ENCODE measurements at places on chromosomes 12 and 14.

GRCh38 chr12:56954057-56954957 is 3.1 kb downstream of the RDH16 start:
- DNase-seq: no peak

GRCh38 chr12:113655919-113656318 is 184.2 kb upstream of the LHX5 start:
- no peak for DNase-seq

- DNase-seq: no peak
These were observed 202.0 kb downstream of the PPM1H start for GRCh38 chr12:62732861-62733427.

DNA sequence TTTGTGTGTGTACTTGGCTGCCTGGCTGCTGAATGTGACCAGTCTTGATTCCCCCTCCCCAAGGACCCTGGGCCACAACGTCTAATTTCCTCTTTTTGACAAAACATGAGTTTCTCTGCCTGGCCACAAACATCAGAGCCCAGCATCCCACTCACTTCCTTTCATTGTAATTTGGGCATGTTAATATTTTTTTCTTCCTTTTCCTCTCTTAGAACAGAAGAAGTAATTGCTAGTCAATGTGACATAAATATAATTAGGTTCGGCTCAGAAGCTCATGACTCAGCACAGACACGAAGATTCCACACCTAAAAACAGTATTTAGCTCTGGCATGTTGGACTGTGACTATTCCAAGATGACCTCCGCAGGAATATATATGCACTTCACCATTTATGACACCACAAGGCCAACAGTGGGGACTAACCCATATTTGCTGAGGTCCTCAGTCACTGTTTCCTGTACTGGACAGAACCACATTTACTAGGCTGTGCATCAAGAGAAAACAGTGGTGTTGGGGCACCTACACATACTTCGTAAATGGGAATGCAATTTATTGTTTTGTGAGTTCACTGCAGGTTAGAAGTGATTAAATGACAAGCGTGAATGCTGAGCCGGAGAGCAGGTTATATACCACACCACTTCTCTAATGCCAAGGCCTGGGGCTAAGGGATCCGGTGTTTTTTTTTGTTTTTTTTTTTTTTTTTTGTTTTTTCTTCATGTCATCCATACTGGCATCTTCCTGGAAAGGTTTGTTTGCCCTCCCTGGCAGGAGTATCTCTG is 4.2 kb downstream of the GSG1 start:
- no peak for DNase-seq

DNA sequence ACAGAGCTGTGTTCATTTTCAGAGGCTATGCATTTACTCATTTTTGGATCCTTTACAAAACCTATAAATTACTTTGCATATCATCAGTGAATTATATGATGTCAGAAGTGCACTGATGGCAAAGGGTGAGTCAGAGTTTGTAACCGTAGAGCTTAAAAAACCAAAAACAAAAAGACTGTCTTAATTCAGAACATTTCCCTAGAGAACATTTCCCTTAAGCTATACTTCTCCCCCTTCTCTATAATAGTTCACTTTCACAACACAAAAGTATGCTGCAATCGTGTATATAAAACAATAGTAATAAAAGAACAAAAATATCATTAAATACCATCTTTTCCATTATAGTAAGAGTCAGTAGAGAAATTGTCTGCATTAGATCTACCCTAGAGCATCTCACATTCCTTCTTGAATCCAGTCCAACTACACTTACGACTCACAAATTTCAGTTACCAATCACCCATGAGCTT is 934.9 kb downstream of the LRFN5 start:
- DNase-seq: no peak

DNA sequence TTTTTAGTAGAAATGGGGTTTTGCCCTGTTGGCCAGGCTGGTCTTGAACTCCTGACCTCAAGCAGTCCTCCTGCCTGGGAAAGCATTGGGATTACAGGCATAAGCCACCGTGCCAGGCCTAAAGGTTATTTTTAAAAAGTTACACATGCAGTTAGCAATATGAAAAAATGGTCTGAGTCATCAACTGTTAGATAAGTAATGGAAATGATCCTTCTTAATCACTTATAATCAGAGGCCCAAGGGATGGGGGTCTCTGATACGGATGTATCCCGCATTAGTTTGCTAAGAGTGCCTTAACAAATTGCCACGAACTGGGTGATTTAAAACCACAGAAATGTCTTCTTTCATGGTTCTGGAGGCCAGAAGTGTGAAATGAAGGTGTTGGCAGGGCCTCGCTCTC is 54.1 kb upstream of the FERMT2 start:
- DNase-seq: no peak

- no peak for DNase-seq
These were observed 46.1 kb upstream of the PTPRO start for GRCh38 chr12:15276088-15276698.

- no peak for DNase-seq
These were observed 212.5 kb downstream of the CRADD start for GRCh38 chr12:93889516-93890212.

GRCh38 chr12:66589095-66589494 is 89.8 kb downstream of the GRIP1 start:
- DNase-seq: no peak

DNA sequence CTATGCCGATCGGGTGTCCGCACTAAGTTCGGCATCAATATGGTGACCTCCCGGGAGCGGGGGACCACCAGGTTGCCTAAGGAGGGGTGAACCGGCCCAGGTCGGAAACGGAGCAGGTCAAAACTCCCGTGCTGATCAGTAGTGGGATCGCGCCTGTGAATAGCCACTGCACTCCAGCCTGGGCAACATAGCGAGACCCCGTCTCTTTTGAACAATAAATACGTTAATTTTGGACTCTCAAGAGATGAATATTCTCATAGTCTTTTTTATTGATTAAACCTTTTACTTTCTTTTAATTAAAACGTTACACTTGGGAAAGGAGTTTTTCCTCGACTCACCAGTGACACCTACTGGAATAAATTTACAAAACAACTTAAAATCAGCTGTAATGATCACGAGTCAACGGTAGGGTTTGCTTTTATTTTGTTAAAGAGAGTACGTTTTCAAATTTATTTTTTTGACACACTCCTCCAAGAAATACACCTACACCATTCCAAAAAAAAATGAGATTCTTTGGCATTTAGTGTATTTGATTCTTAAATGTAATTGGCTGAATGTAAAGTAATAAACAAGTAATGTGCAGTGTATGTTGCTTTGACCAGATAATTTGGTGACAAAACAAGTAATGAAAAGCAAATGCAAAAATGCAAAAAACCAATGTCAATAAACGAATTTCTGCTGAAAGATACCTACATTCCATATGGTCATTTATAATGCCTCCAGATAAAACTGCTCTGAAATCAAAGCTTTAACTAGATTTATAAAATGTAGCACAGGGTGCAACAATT is 687 bp upstream of the RPS29 start:
- DNase-seq: peak; percentile 40

DNA sequence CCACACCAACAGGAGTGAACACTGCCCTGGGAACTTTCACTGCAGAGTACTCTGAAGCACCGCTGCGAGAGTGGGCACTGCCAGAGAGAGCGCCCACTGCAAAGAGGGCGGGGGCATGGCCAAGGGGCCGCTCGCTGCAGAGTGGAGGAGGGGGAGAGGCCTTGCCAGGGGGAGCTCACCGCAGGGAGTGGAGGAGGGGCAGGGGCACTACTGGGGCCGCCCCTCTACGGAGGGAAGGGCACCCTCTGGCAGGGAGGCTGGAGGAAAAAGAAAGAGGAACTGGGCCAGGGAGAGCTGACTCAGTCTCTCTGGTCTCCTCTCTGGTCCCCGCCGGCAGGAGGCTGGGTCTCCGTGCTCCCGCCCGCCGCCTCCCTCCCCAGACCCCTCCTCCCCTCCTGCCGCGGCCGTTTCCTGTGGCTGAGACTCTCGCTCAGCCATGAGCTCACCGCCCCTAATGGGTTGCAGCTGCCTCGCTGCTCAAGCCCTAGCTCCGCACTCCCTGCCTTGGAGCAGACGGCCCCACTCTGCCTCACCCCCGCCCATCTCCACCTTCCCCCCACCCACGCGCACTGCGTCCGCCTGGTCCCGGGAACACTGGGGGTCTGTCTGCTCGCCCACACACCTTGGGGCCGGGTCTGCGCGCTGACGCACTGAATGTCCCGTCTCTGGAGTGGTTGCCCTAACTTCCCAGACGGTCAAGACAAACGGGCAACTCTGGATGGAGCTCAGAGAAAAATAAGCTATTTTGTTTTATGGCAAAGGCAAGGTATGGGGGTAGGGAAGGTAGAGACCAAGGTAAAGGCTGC is 1.3 kb downstream of the ARHGEF40 start:
- DNase-seq: peak; percentile 14

DNA sequence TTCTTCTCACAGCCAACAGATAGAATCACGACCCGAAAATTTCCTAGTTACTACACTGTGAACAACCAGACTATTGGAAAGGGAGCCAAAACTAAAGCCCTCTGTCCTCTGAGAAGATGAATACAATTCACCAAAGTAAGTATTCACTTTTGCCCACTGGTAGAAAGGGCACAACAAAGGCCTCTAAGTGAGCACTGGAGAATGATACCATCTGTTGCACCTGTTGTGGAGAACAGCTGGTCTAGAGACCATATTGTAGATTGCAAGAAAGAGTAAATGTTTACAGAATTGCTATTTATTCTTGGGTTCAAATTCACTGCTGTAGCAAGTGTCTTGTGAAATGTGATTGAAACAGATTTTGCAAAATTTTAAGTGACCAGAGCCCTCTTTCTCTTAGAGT is 46.9 kb upstream of the ANO6 start:
- no peak for DNase-seq

DNA sequence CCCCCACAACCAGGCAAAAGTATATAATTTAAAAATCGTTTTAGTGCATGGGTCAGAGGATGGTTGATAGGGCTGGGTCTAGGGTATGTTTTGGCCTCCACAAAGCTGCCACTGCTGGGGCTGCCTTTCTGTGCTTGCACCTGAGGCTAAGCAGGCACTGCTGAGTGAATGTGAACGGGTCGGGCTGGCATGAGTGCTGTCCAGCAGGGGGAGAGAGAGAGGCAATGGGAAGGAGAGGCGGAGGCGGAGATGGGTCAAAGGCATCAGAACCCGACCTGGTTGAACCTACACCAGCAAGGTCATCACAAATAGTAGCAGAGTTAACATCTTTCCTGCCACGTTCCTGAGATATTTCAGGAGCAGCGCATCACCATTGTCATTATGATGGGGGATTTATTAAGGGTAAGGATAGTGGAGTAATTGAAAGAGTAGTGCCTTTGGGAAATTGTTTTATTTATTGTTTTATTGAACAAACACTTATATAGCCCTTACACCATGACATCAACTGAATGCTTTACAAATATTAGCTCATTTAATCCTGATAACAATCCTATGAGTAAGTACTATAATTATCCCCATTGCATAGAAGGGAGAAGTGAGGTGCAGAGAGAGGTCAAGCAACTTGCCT is 5.8 kb upstream of the NRXN3 start:
- no peak for DNase-seq

GRCh38 chr12:56571121-56571520 is 49.5 kb downstream of the RBMS2 start:
- DNase-seq: no peak

GRCh38 chr12:105524961-105525360 is 194.5 kb downstream of the C12orf75 start:
- DNase-seq: no peak

DNA sequence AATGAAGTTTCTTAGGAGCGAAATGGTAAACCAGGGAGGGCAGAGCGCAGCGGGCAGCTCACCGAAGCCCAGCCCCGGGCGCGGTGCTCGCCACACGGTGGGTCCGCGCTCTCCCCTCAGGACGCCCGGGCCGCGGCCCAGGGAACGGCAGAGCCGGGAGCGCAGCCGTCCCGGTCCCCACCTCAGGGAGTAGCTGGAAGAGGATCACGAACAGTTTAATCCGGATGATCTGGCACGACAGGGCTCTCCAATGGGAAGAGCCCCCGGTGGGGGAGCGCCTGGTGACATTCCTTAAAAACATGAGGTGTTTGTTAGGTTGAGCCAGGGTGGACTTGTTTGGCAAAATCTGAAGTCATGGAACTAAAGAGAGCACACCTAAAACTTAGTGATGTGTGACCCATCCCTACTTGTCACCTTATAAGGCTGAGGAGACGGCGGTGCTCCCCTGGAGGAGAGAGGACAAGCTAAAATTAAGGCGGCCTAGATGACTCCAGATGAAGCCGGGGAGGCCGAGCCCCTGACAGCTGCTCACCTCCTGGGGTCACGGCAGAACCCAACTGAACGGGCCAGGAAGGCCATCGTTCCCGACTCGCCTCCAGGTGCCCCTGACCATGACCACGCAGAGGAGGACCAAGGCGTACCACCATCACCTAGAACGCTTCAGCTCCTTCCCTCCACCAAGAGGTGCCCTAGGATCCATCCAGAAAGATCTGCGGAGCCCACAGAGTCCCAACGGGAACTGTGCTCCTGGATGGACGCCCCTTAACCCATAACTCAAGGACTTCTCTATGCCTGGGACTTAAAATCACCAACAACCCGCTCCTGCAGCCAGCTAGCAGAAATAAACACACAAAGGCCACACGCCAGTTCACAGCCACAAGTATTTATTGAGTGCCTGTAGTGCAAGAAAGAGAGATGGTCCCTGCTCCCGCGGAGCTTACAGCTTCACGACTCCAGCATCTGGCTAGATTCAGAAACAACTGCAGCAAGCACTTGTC is 866 bp upstream of the PITPNM2 start:
- DNase-seq: no peak

GRCh38 chr12:47949441-47950341 is 13.7 kb upstream of the TMEM106C start:
- peak; percentile 17 for DNase-seq

GRCh38 chr12:124581307-124582107 is 14.1 kb upstream of the NCOR2 start:
- no peak for DNase-seq

GRCh38 chr14:104049576-104050240 is 35.8 kb upstream of the ASPG start:
- no peak for DNase-seq

GRCh38 chr12:46774322-46774633 is 51.5 kb downstream of the SLC38A4 start:
- no peak for DNase-seq

GRCh38 chr12:79897617-79898016 is 37.3 kb downstream of the PPP1R12A start:
- no peak for DNase-seq

DNA sequence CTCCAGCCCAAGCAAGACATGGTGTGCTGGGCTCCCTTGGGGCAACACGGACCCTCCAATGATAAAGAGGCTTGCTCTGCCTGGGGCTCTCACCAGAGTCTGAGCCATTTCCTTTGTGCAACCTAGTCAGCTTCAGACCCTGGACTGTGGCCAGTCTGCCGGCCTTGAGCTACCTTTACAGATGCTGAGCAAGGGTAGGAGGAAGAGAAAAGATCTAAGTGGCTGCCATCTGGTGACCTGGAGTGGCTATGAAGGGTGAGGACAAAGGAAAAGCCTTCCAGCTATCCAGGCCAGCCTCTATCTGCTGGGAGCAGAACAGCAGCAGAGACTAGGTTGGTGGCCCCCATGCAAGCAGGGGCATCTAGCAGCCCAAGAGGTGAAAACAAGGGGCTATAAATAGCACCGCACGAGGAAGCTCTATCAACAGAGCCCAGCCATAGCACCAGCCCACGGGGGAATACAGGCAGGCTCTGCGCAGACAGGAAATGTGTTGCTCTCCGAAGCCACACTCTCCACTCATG is 230.1 kb downstream of the FOXN3 start:
- DNase-seq: no peak

GRCh38 chr14:56119201-56119981 is 1.2 kb downstream of the PELI2 start:
- peak; percentile 0 for DNase-seq
